ENCODE measurements at places on chromosomes 5 and 9.

DNA sequence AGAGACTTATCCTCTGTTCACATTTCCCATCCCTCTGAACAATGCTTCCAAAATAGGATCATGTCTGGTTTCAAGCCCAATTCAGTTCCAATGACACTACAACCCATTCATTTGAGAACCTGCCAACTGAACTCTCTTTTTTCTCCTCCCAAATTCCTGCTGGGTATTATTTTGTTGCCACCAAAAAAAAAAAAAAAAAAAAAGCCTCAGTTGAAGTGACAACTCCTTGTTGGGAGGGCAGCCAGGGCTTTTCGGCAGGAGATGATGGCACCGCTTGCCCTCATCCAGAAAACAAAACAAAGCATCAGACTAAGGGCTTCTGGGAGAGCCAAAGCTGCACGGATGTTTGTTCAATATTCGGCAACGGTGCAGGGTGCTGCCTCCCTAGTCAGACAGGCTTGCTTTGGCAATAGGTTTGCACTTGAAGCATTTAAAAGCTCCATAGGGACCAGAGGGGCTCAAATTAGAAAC lies 30.6 kb upstream of the TRIM32 start:
- DNase-seq, result peak; percentile 50

- DNase-seq, result no peak
Measured at GRCh38 chr5:106135473-106135872, 1535.3 kb downstream of the EFNA5 start.

- DNase-seq, result no peak
Measured at GRCh38 chr5:134018154-134018985, 13.6 kb upstream of the VDAC1 start.

GRCh38 chr9:86885232-86885631 lies 62.1 kb downstream of the GAS1 start:
- no peak for DNase-seq

DNA sequence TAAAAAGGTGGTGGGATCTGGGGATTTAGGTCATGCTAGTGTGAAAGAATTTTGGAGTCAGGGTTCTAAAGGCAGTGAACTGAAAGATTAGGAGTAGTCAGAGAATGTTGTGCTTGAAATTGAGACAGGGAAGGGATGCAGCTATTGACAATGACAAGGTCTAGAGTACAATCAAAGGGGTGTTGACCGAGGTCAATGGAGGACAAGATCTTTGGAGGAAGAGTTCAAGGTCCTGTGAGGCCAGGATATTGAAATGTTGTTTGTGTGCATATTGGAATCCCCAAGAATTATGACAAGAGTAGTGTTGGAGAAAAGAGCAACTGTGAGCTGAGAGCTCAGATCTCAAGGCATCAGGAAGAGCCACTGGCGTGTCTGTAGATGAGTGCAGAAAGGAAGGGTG lies 116.9 kb downstream of the RASGRF2 start:
- no peak for DNase-seq

GRCh38 chr5:154493274-154493673 lies 15.2 kb upstream of the HAND1 start:
- DNase-seq, result no peak

GRCh38 chr5:178341851-178342140 lies 109.2 kb upstream of the PHYKPL start:
- DNase-seq, result no peak

DNA sequence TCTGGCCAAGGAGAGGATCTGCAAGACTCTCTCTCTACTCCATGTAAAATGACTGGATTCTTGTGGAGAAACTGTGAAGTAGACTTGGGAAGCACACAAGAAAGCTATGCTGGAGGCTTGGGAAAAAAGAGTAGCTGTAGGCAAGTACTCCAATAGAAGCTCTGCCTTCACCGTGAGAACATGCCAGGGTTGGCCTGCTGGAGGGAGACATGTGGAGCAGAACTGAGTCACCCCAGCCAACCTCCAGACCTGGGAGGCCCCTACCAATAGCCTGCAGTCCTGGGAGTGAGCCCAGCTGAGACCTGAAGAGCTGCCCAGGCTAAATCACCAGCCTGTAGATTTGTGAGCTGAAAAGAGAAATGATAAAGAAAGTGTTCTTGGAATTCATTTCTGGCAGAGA lies 66.6 kb downstream of the DEPDC1B start:
- DNase-seq, result peak; percentile 19

- DNase-seq, result no peak
Measured at GRCh38 chr9:101860920-101861319, 122.5 kb upstream of the GRIN3A start.

DNA sequence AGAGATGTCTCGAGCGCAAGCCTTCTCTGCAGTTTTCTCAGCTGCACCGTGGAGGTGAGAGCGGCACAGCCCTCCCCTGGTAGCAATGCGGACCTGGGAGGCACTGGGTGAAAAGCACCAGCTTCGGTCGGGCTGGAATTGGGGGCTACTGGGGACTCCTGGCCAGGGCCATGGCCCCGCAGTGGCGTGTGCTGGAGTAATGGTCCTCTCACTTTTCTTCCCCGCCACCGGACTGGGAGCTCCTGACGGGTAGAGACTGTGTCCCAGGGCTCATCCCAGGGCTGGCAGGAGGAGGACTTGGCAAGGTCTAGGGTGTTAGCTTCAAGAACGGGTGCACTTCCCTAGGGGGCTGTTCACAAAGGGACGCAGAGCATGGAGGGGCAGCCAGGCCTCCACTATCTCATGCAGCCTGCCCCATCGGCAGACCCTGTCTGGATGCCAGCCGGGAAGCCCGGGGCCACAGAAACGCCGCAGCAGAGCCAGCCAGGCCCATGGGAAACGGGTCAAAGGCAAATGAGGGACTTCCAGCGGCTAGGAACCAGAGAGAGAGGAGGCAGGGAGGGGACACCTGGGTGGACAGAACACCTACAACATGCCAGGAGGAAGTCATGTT lies 92.6 kb upstream of the MVB12B start:
- DNase-seq, result no peak

GRCh38 chr5:132427281-132428146 lies 58.0 kb downstream of the SLC22A5 start:
- no peak for DNase-seq

DNA sequence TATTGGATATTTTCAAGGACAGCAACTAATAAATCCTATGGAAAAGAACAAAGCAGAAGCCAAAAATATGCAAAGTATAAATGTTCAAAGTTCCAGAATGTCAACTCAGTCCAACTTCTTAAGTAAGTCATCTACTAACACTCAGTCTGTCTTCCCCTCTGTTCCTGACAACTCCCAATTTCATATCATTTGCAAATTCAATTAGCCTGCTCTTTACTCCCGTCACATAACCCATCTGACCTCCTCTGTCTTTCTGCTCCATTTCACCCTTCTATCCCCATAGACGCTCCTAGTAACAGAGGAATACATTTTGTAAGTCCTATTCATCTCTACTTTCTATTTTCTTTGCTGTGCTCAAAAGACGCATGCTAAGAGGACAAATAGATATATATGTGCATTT lies 659.8 kb upstream of the MEF2C start:
- DNase-seq, result no peak

GRCh38 chr5:16936989-16937438 lies 926 bp upstream of the MYO10 start:
- no peak for DNase-seq

- no peak for DNase-seq
Measured at GRCh38 chr5:96926276-96926675, 9.6 kb upstream of the LNPEP start.

DNA sequence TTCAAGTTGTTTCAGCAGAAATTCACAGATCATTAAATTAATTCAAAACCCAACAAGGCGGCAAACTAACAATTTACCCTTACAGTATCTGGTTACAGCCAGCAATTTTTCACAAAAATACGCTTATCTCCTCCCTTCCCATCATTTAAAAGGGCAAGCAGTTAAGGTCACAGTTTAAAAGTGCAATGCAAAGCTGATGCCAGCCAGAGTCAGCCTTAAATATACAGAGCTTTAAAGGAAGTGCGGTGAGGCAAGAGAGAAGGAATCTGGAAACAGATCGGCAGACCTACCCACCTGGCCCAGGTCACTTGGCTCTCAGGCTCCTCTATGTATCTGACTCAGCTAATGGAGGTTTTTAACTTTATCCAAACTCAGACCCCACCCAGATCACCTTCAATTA lies 31.0 kb downstream of the EPB41L4A start:
- no peak for DNase-seq

GRCh38 chr5:132364319-132364718 lies 5.2 kb upstream of the SLC22A5 start:
- no peak for DNase-seq

DNA sequence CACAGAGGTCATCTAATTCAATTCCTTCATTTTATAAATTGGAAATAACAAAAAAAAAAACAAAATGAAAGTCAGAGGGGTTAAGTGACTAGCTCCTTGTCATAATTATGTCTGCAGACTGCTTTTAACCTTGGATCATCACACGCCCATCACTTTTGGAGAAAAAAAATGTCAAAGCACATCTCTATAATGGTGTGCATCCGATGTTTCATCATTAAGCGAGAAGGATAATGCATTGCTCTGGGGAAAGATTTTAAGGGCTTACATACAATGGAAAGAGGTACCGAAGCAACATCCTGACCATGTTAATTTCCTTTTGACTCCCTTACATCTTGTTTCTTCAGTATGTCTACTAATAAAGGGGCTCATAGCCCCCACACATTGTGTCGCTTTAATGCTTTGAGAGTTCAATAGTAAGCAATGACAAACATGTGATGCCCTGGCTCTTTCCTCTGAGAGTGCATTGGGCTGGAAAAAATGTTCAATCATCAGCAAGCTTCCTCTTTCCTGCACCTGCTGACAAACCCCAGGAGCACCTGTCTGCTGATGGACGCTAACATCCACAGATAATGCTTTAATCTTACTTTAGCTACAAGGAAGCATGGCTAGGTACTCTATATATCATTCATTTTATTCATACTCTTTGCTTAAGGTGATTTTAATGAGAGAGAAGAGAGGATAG lies 242.2 kb downstream of the SMARCA2 start:
- DNase-seq, result no peak

DNA sequence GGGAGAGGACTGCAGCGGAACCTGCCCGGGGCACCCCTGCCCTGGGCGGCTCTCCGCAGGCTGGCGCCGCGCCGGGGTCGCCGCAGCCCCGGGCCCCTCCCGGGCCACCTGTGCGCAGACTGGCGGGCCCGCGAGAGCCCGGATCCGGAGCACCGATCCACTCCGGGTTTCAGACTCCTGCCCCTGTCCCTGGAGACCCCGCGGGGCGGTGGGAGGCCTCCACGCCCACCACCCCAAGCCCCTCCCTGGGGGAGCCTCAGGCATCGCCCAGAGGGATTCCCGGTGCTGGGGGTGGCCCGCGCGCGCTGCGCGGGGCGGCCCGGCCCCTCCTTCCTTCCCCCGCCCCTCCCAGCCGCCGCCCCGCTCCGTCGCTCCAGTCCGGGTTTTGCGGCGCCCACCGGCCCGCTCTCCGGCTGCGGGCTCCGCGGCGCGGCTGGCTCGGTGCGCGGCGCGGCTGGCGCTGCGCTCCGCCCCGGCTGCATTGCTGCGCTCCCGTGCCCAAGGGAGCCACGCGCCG lies at the start of gene UNC5A:
Gene UNC5A (plus strand): TSS at position 479 of the 517 bp plus-strand sequence. CDS start 192 bp downstream, outside the sequence.
- peak; percentile 83 for DNase-seq

DNA sequence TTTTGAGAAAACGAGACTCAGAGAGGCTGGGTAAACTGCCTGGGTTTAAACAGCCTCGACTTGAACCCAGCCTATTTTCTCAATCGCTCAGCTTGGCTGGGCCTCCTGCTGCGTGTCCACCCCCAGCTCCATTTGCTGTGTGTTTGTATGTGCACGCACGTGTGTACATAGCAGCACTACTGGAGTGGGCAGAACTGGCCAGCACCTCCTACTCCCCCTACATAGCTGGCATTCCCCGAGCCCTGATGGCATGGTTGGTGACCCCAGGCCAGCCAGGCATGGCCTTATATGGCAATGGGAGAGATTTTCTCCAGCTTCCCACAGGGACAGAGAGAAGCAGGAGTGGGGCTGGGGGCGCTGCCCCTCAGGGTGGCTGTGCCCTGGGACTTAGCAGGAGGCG lies 4.1 kb downstream of the AIF1L start:
- no peak for DNase-seq

DNA sequence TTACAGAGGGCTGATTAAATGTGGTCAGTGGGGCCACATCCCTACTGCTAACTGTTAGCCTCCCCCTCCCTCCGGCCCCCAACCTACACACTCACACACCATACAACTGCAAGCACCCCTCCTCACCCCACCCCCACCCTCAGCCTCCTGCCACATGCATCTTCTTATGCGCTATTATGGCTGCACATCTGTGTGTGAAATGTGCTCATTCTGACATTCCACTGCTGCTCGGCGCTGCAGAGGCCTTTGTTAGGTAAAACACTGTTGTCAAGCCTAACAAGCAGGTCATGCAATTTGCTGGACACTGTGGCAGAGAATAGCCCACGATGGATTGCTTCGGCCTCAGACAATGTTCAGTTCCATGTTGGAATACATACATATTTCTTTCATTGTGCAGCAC lies 173.6 kb downstream of the NR2F1-AS1 start:
- DNase-seq, result no peak

- DNase-seq, result no peak
Measured at GRCh38 chr5:181088289-181088688, 42.7 kb downstream of the OR2V1 start.

GRCh38 chr5:98096155-98096554 lies 677.3 kb upstream of the RGMB start:
- DNase-seq, result peak; percentile 38

DNA sequence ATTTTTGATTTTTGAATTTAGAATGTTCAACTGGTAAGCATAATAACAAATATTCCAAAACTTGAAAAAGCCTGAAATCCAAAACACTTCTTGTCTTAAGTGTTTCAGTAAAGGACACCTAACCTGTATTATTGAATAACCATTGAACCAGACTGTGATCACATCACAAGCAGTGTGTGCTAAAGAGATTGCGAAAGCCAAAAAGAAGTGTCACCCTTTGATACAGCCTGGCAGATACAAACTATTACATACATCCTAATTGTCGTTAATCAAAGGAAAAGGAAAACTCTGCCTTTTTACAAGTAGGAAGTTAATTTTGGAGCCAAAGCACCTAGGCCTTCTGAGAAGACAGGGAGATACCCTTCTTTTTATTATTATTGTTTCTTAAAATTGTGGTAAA lies 8.4 kb upstream of the FAM120AOS start:
- DNase-seq, result no peak

DNA sequence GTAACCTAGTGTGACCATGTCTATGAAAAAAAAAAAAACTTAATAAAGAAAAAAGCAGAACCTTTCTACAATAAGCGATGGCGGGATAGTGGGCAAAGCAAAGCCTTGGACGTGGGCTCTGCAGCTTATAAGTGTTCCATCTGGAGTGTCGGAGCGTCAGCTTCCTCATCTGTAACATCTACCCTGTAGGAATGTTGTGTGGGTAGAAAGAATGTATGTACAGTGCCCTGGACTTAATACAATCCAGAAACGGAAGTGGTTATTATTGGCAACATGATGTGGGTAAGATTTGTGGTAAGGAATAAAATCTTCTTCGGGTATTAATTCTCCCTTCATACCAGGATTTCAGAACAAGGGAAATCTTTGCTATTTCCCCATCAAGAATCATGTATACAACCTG lies 66.5 kb downstream of the SEMA5A start:
- no peak for DNase-seq

Measured in muscle of back (tissue), 13 donors.